ENCODE measurements at places on chromosomes 5 and 9. TPM values are rescaled to one million over a fixed set of nuclear protein-coding genes. Genes with fewer than 3 reads are reported as not detected.

DNA sequence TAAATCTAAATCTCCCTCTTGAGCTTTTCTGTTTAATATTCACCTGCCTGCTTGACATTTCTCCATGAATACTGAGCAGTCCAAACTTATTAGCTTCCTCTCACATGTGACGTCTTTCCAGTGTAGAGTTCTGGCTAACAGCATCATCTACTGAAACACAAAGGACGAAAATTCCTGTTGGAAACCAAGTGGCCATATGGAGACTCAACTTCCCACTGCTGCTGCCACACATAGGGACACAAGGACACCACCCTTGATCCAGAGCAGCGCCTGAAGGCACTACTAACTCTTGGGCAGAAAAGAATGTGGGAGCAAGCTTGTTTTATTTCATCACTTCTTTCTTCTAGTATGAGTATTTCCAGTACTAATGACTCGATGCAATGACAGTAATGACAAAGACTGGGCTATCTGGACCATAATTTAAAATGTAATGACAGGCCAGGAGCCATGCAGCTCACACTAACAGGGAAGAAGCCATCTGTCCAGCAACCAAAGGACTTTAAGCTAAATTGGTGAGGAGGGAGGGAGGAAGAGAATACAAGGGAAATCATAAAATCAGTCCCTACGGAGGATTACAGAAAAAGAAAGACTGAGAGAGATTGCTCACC is 19.2 kb downstream of the RNF130 start:
- no peak for DNase-seq

DNA sequence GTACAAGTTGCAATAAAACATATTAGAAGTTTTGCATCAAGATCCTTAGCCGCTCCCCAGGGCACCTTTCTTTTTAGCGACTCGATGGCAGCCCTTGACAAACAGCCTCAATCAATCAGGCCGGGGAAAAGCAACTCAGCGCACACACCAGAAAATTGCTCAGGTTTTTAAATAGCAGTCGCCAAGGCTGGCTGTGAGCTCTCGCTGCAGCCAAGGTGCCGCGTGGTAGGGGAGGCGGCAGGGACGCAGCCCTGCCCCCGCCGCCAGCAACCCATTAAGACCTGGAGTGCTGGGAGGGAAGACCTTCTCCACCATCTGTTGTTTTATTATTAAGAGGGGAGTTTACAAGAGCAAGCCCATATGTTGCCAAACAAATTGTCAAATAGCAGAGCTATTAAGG is 22.6 kb downstream of the ASS1 start:
- DNase-seq: no peak

GRCh38 chr9:6565312-6565711 is 80.2 kb downstream of the GLDC start:
- no peak for DNase-seq

GRCh38 chr5:135210286-135211055 is 176.4 kb upstream of the PITX1 start:
- no peak for DNase-seq

- no peak for DNase-seq
Observed at GRCh38 chr9:37963936-37964739, 60.2 kb upstream of the SLC25A51 start.

- DNase-seq: no peak
Observed at GRCh38 chr5:219460-219863, 1.3 kb downstream of the SDHA start.

- peak; percentile 36 for DNase-seq
Observed at GRCh38 chr5:19547640-19548039, 440.4 kb downstream of the CDH18 start.

DNA sequence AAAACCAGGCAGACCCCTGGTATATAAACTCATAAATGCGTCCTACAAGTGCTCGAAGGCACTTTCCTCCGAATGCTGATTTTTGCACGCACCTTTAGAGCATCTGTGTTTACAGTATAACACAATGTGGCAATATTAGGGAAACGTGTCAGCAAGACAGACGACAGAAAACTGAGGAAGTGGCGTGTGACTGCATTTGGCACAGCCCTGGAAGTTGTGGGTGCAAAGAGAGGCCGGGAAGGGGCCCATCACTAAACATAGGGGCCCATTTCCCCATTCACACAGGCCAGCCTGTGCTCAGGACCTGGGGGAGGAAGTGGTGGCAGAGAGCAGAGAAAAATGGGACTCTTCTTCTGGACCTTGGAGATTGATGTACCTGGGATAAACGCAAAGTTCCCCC is 48.2 kb downstream of the RASGEF1C start:
- no peak for DNase-seq

GRCh38 chr5:72018143-72018803 is 89.0 kb upstream of the MAP1B start:
- DNase-seq: no peak

The PIP5KL1 gene
- 1.8 TPM for polyA plus RNA-seq

The LCN9 gene
- not detected for polyA plus RNA-seq

The TMEM167A gene
- 96.2 TPM for polyA plus RNA-seq

The EQTN gene
- polyA plus RNA-seq: 0.42 TPM

All from renal cortex interstitium (tissue), 15 donors.